ENCODE measurements at places on chromosomes 12 and 14.
A peak's percentile ranks its signal among the peaks of the same experiment; 100 is the strongest.

DNA sequence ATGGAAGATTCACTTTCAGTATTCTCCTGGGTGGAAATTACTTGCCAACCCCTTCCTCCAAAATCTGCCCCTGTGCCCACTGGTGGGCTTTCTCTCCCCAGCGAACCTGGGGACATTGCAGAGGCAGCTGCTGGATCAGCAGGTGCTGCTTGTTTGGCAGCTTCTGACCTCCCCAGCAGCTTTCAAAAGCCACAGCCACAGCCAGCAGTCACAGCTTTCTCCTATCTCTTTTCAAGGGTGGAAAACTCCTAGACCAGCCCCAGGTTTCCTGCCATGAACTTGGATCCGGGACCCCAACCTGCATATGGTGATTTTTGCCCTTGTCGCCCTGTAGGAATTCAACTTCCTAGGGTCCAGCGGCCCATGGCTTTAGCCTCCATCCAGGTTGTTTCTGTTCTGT, 330.8 kb downstream of the ADAMTS20 start:
- no peak for DNase-seq

DNA sequence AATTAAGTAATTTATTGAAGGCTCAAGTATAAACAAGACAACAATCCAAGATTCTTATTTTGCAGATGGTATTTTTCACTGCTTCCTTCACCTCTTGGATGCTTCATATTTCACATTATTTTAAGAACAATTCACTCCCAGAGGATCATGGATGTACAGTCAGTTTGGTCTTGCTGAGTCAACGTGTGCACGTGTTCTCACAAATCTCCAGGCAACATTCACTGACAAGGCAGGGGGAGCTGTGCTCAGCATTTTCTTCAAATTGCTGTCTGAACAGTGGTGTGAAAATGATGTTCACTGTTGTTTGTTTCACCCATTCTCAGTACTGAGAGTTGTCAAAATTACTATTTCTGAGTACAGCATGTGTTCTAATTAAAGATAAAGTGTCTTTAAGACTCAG, 118.3 kb upstream of the SLC38A4 start:
- DNase-seq: no peak

GRCh38 chr14:105913861-105914260, 387.5 kb downstream of the TMEM121 start:
- DNase-seq: no peak

DNA sequence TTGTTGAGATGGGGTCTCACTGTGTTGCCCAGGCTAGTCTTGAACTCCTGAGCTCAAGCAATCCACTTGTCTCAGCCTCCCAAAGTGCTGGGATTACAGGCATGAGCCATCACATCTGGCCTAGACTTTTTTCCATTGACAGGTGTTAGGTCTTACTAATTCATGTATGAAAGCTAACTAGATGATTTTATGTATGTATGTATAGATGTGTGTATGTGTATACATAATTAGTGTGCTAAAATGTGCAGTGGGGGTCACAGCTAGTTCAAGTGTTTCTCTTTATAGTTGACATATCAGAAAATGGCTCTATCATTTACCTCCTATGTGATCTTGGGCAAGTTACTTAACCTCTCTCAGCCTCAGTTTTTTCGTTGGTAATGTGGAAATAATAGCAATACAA, 23.5 kb downstream of the UNC79 start:
- no peak for DNase-seq

DNA sequence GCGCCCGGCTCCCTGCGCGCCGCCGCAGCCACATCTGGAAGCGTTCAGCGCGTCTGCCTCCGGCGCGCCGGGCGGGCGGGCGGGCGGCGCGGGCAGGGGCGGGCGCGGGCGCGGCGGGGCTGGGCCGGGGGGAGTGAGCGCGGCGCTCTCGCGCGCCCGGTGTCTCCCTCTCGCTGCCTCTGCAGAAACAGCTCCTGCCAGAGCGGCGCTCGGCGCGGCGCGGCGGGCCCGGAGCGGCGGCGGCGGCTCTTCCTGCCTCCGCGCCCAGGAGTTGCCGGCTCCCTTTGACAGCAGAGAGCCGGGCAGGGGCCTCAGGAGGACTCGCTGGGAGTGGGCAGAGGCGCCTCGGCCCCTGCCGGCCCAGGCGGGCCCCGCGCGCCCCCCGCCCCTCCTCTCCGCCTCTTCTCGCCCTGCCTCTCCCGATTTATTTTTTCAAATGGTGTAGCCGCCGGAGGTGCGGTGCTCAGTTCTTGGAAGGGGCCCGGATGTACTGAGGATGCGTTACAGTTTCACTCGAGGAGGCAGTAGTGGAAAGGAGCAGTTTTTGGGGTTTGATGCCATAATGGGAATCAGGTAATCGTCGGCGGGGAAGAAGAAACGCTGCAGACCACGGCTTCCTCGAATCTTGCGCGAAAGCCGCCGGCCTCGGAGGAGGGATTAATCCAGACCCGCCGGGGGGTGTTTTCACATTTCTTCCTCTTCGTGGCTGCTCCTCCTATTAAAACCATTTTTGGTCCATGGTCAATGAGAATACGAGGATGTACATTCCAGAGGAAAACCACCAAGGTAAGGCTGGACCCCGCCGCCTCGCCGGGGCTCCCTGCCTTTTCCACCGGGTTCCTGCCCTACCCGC, at the start of gene CACNA1C:
CACNA1C (plus strand) TSS at position 162 of the 853 bp plus-strand sequence; CDS start at position 738, 576 bp downstream.
- peak; percentile 29 for DNase-seq

GRCh38 chr12:78970041-78970440, 105.5 kb downstream of the SYT1 start:
- no peak for DNase-seq

DNA sequence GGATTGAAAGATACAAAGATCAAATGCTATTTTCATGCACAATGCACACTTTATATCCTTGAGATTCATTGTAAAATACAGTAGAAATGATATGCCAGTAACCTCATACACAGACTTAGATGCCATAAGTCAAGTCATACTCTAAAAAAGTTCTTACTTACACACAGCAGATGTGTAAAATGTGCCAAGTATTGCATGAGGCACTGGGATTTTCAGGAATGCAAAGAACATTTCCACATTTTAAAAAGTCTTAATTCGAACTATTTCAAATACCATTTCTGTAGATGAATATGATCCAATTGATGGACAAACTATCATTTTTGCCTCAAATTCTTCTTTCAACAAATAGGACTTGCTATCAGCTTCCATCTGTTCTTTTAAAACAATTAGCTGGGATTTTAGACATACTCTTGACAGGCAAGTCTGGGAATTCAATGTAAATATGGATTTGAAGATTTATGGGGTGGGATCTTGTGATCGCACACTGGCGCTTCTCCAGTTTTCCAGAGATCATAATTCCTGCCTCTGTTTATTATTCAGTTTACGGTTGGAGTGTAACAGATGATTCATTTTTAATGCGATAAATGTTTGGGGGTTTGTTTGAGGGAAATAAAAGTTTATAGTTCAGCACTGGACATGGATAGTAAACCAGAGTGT, 183.8 kb downstream of the PAX9 start:
- no peak for DNase-seq

DNA sequence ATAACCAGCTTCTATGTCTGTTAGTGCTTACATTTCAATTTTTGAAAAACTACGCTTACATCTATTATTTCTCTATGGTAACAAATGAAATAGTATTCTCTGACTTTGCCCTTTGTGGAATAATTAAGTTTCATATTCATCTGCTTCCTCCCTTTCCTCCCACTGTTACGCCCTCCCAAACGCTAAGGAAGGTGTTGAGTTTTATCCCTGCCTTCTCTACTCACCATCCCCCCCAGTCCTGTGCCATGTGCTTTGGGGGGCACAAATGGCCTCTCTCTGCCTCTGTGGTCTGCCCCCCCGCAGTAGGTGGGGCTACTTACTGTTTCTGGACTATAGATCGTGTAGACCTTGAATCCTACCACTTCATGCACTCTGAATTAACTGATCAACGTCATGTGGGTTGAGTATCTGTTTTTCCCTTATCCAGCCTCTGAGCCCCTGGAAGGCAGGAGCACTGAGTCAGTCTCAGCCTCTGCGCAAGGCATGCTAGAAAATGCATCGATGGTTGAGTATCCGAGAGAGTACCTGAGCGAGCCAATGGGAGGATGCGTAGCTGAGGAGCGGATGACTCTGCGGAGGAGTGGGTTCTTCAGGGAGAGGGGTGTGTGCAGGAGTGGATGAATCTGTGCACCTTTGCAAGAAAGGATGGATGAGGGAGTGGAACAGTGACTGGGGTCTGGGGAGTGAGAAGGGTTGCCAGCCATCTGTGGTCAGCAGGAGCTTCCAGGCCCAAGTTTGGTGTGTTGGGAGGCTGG, 114.5 kb upstream of the RTL1 start:
- DNase-seq: no peak

GRCh38 chr14:25001601-25002000, 48.3 kb downstream of the STXBP6 start:
- no peak for DNase-seq

- DNase-seq: no peak
Observed at GRCh38 chr12:87140262-87140661, 884.1 kb upstream of the MGAT4C start.

- no peak for DNase-seq
Observed at GRCh38 chr12:109744986-109745942, 31.6 kb downstream of the FAM222A start.

GRCh38 chr14:54622192-54622958, 55.4 kb downstream of the SAMD4A start:
- DNase-seq: no peak

DNA sequence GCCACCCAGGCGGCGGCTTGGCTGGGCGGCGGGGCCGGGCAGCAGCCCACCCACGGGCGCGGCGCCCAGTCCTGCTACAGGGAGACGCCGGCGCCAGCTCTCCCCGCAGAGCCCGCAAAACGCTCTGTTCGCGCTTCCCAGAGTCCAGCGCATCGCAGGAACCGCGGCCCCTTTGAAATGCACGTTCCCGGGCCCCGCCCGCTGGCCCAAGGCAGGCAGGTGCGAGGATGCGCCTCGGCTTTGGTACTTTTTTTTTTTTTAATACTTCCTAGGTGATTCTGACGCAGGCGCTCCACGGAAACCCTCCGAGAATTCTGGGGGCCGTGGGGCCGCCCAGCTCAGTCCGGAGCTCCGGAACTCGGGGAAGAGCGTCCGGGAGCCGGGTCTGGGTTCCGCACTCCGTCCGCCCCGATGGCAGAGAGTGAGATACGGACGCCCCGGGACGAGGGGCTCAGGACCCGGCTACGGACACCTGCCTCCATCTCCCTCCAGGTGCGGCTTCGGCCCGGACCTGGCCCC, 483 bp downstream of the POC1B start:
- peak; percentile 67 for DNase-seq

- DNase-seq: no peak
Observed at GRCh38 chr12:104858611-104859543, 99.2 kb downstream of the SLC41A2 start.

DNA sequence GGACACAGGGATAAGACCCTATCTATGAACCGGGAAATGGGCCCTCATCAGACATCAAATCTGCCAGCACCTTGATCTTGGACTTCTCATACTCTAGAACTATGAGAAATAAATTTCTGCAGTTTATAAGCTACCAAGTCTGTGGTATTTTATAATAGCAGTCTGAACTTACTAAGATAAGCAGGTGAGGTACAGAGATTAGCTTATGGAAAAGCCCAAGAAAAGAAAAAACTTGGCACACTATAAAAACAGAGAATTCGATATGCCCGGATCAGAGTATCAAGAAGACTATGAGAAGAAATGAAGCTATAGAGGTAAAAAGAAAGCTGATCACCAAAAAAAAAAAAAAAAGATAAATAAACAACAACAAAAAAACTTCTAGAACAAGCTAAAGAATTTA, 52.6 kb downstream of the EEA1 start:
- DNase-seq: no peak

DNA sequence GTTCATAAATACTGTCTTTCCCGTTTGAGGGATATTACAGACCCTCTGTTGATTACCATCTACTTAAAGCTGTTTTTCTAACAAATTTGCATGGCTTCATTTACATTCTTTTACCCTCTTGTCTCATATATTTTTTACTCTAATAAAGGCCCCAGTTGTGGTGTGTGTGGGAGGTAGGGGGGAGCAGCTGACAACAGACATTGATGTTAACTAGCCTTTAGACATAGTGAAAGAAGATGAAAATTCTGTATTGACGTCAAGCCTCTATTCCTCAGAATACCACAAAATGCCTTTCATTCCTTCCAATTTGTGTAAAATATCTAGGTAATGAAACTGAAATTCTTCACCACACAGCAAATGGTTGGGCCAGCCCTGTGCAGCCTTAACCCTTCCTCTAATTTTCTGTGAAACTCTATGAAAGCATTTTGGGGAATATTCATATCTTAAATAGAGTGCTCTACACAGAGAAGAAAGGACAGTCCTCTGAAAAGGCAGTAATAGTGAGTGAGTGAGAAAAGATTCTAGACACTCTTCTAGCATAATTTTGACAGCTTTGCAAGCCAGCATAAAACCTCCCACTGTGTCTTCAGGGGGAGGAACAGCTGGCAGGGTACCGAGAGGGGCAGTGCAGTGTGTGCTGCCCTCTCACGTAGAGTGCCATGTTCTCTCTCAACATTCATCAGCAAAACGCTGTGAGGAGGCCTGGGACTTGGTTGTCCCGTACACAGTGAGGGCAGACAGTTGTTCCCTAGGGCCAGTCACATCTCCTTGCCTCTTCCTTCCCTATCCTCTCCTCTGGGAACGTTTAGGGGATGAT, 20.1 kb upstream of the CERS5 start:
- DNase-seq: no peak

DNA sequence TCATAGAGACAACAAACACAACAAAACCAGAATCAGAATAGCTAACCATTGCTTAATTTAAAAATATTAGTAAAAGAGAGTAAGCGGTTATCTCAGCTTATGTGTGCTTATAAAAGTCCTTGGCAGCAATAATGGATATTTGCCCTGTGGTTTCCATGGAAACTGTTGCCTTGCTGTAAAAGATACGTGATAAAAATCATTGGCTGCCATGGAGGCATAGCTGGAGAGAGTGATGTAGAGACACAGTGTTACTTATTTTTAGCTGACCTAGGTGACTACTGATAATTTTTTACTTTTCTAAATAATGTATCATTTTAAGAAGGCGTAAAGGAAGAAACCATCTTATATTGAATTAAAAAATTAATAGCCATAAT, 92.9 kb downstream of the ERC1 start:
- DNase-seq: no peak

GRCh38 chr12:7832059-7832696, 40.5 kb downstream of the SLC2A14 start:
- DNase-seq: peak; percentile 42

DNA sequence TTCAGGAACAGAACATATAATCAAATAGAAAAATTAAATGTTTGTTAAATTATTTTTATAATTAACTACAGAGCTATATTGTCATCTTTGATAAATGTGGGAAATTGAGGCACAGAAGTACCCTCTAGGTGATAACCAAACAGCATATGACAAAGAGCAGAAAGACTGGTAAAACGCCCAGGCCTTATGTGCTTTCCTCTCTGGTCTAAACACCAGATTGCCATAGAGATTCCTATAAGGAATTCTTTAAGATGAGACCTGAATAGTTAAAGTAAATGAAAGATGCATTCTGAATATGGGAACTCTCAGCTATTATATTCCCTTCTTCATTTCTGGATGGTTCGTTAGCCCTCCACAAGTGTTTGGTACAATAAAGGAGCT, 140.0 kb upstream of the SOX5 start:
- DNase-seq: no peak
